ENCODE measurements at places on chromosomes 7 and 10.

GRCh38 chr10:50228672-50229071 lies 22.6 kb downstream of the ASAH2 start:
- DNase-seq = no peak

DNA sequence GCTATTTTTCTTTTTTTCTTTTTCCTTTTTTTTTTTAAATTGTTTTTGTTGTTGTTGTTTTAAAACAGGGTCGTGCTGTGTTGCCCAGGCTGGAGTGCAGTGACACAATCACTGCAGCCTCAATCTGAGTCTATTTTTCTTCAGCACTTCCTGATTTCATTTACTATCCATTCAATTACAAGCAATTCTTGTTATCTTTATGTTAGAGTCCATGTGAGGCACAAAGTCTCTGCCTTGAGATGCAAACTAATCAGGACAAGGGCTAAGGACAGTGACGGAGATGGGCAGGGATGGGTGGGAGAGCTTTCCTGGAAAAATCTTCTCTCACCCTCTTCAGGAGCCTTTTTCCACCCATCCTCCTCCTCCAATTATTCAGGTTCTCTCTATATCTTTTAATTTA lies 157.3 kb upstream of the AUTS2 start:
- no peak for DNase-seq

GRCh38 chr10:27223964-27224363 lies 16.6 kb downstream of the ACBD5 start:
- peak; percentile 47 for DNase-seq

DNA sequence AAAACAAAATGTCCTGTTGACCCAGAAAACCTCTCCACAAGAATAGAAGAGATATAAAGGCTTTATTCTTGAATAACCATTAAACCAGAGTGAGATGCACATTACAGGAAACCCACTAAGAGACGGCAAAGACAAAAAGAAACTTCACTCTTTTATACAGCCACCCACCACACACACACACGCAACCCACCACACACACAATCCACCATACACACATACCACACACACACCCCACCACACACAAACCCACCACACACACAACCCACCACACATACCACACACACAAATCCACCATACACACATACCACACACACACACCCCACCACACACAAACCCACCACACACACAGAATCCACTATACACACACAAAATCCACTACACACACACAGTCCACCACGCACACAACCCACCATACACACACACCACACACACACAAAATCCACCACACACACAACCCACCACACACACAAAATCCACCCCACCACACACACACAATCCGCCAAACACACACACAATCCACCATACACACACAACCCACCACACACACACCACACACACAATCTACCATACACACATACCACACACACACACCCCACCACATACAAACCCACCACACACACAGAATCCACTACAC lies 9.5 kb upstream of the REPIN1 start:
- no peak for DNase-seq

DNA sequence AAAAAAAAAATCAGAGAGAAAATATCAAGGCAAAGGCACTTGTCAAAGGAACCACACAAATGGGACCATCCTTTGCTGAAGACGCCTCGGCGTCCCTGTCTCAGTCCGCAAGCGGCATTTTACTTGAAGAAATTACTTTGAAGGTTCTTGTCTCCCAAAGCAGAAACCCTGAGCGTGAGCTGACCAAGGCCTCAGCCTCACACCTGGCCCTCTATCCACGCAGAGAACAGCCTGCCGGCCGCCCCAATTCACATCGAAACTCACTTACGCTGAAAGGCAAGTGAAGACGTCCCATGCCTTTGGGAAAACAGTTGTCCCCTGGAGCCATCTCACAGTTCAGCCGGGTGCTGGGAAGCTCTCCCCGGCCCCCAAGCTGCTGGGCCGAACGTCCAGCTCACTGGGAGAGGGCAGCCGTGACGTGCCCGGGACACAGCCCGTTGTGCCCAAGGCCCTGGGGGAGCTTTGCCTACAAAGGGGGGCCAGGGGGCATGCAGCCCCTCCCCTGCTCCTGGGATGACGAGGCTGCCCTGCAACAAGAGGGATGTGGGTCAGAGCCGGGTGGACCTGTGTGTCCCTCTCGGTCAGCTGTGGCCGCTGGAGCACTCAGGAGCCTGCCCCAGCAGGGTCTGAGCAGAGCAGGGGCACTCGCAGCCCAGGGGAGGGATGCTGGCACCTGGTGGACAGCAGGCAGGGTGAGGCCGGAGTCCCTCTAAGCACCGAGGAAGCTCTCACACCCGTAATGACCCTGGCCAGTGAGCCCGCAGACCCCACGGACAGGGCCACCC lies 49.6 kb upstream of the PDGFA start:
- no peak for DNase-seq

DNA sequence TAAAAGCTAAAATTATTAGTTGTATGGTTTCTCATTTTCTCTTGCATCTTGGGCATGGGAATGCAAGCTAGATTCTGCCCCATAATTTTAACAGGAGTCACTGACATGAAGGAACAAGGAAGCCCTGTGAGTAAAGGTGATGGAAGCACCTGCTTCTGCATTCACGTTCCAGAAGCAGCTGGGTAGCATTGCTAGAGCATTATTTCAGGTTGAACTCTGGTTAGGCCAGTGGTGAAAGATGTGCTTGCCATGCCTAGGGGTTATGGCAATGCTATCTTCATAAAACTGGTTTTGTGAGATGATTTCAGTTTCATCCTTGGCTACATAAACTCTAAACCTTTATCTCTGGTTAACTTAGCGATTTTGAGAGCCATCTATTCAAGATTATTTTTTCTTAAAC lies 151.4 kb downstream of the TFEC start:
- no peak for DNase-seq

DNA sequence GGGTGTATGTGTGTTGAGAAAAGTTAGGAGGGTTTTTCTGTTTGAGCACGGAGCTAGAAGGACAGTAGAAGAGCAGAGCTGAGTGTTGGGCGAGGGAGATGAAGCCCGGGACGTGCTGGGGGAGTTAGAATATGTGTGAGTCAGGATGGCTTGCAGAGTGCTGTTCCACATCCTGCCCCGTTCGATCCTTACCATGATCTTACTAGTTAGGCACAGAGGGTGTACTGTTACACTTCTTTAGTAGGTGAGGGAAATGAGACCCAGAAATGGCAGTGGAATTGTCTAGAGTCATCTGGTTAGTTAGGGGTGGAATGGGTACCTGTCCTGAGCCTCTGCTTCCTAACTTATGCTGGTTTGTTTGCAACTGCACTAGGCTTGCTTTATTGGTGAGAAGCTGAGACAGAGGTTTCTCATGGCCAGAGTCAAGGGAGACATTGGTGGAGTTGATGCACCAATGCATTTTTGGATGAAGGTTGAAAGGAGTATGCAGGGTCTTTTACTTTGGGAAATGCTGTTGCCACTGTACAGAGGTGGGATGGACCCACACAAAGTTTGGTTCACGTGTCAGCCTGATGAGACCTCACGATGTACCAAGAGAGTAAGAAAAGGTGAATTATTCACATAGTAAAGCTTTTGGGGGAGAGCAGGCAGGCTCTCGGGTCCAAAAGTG lies 42.4 kb downstream of the CCNY start:
- no peak for DNase-seq

GRCh38 chr7:375901-376305 lies 85.9 kb downstream of the FOXL3 start:
- no peak for DNase-seq

- peak; percentile 35 for DNase-seq
These were observed 145.1 kb downstream of the SEMA3D start for GRCh38 chr7:85041605-85042216.

DNA sequence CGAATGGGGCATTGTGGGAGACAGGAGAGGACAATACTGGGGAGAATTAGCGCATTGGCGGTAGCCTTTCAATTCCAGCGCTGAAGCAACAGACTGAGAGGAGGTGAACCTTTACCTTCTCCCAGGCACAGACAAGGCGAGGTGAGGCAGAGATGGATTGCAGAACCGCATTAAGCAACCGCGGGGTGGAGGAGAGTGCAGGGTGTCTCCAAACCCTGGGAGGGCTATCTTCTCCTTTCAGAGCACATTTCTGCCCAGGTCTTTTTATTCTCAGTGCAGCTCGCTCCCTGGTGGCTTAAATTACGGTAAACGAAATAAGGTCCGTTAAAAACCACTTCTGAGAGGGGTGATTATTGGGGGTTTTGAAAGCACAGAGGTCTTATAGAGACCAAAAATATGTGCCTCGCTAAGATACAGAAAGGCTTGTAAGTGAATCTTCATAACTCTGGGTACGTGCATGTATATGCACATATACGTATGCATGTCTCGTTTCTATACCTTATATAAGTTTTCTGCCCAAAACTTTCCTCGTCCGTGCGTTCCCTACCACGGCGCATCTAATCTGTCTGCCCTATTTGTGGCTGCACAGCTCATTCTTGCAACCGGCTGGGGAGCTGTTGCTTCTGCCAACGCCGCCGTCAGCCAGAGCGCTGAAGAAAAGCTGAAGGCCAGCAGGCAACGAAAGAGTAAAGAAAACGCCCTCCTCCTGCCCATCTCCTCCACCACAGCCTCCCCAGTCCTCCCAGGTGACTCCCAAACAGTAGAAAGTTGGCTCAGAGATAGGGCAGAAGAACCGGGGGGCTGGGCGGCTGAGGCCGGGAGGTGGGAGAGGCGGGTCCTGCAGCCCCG lies 895 bp upstream of the ZNF804B start:
- DNase-seq = no peak

GRCh38 chr7:107147464-107148393 lies 21.1 kb upstream of the HBP1 start:
- peak; percentile 36 for DNase-seq

DNA sequence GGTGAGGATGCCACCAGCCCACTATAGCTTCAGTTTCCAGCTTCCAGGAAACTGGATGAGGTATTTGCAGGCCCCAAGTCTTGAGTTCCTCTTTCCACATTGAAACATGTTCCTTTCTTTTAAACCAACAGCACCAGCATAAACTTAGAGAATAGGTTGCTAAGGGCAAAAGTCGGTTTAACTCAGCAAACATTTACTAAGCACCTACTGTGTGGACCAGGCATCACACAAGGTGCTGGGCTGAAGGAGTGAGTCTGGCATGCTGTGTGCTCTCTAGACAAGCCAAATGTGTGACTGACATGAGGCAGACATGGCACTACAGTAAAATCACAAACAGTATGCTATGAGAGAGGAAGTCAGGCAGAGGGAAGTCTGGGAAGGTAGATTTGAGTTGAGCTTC lies 11.0 kb upstream of the RASSF4 start:
- DNase-seq = no peak

DNA sequence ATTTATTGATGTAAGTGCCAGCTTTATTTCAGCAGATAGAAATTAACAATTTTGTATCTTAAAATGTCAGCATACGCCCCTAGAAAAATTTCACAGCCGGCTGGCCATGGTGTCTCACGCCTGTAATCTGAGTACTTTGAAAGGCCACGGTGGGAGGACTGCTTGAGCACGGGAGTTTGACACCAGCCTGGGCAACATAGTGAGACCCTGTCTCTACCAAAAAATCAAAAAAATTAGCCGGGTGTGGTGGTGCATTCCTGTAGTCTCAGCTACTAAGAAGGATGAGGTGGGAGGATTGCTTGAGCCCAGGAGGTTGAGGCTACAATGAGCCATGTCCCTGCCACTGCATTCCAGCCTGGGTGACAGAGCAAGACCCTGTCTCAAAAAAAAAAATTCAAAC lies 14.1 kb downstream of the GTF2I start:
- no peak for DNase-seq

GRCh38 chr10:95663496-95663895 lies 7.0 kb upstream of the ALDH18A1 start:
- no peak for DNase-seq

GRCh38 chr10:125355657-125356056 lies 195.3 kb upstream of the CTBP2 start:
- DNase-seq = no peak

DNA sequence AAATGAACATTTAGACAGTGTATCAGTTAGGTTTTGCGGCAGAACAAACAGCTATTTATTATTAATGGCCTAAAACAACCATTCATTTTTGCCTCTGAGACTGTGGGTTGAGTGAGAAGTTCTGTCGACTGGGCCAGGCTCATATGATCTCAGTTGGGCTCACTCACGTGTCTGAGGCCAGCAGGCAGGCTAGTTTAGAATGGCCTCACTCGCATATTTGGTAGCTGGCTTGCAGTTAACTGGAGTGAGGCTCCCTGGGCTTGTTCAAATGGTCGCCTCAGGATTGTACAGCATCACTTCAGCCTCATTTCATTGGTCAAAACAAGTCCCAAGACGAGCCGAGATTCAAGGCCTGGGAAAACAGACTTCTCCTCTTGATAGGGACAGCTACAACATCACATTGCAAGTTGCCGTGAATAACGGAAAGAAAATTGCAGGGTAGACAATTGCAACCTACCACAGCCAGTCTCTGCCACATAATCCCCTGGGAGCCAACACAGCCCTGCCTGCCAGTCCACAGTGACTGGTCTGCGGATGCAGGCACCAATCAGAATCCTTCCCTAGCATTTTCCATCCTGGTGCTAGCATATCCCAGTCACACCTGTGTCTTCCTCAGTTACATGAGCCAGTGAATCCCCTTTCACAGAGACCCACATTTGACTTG lies 23.1 kb upstream of the PPIF start:
- no peak for DNase-seq

GRCh38 chr10:97408496-97408992 lies 7.4 kb upstream of the RRP12 start:
- no peak for DNase-seq

- no peak for DNase-seq
These were observed 42.0 kb downstream of the SRPK2 start for GRCh38 chr7:105346593-105347322.

- no peak for DNase-seq
These were observed 58.4 kb downstream of the MAPK8 start for GRCh38 chr10:48364659-48365405.

GRCh38 chr7:119472408-119473038 lies 800.5 kb upstream of the KCND2 start:
- no peak for DNase-seq

- DNase-seq = no peak
These were observed 44.8 kb upstream of the CDK1 start for GRCh38 chr10:60733517-60733822.

DNA sequence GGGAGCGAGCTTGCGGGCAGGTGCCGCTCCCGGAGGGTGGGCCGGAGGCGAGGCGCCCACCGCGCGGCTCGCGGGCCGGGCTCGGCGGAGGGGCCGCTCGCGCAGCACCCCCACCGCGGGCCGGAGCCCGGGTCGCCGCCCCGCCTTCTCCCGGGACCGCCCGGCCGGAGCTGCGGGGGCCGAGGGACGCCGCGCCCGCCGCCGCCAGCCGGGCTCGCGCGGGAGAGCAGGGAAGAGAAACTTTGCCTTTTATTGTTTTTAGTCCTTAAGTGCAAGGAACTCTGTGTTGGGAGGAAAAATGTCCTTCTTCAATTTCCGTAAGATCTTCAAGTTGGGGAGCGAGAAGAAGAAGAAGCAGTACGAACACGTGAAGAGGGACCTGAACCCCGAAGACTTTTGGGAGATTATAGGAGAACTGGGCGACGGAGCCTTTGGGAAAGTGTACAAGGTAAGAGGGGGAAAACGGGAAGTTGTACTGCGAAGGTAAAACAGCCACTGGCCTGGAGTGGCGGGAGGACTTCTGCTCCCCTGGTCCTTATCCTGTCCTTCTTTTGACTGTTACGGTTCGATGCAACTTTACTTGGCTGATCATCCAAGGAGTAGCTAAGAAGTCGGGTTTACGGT lies 620 bp downstream of the SLK start:
- DNase-seq = peak; percentile 14

Data from stimulated activated CD4-positive, alpha-beta T cell treated with anti-CD3 and anti-CD28 coated beads, Interleukin-2, amount 100 ng/mL, for 24 hours (primary cell).